Astrocyte of the spinal cord (primary cell): ENCODE measurements at places on chromosomes 1 and 21.

GRCh38 chr1:229370601-229371021 is 27.8 kb upstream of the CCSAP start:
- DNase-seq = no peak

DNA sequence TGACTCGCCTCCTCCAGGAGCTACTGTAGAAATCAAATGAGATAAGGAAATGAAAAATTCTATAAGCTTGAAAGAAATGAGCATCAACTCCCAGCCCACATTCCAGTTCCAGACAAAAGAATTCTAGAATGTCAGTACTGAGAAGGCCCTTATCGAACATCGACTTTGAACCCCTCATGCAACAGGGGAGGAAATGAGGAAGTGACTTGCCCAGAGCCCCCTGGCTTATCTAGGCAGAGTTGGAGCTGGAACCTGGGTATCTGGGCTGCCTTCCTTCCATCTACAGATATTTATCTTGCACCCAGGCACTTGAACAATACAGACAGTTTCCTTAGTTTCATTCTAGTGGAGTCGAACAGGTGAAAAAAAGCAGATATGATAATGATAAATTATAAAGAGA is 22.3 kb downstream of the MECR start:
- DNase-seq = no peak

- no peak for DNase-seq
These were observed 143.6 kb downstream of the GABPA start for GRCh38 chr21:25878344-25878743.

DNA sequence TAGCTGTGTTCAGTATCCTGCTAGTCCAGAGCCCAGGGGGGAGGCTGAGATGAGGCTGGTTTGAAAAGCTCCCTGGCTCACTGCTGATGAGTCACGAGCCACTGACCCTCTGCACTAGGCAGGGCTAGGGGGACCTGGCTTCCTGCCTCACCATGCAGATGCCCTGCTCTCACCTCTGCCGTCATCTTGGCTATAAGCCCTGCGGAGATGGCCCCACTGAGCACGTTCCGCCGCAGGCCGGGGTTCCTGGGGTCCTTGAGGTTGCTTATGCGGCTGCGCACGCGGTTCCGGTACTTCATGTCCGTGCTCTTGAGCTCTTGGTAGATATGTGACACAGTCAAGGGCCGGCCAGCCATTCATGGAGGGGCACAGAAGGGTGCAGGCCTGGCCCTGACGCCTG is 24.1 kb upstream of the ZNF436 start:
- DNase-seq = peak; percentile 83

GRCh38 chr21:27206368-27206982 is 239.6 kb upstream of the ADAMTS5 start:
- DNase-seq = peak; percentile 53
